ENCODE measurements at places on chromosomes 6 and 20.
A peak's percentile ranks its signal among the peaks of the same experiment; 100 is the strongest.

GRCh38 chr20:25081065-25081729, 744 bp downstream of the VSX1 start:
- DNase-seq, result no peak

DNA sequence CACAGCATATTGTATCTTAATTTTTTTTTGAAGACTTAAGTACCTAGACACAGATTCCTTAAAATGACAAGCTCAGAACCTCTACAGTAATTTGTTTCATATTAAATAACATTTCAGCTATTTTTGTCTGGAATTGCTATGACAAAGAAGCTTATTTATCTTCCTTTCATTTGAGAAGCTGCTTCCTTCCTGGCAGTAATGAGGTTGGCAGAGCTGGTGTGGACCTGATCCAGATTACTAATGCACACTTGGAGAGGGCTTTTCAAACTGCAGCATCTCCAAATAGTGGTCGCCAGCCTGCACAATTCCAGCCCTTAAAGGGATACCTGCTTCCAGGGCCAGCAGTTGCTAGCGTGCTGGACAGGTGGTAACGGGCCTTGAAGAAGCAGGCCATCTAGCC, 12.1 kb downstream of the PTCHD4 start:
- DNase-seq, result peak; percentile 43

GRCh38 chr20:39862470-39862891, 826.6 kb downstream of the MAFB start:
- DNase-seq, result no peak

DNA sequence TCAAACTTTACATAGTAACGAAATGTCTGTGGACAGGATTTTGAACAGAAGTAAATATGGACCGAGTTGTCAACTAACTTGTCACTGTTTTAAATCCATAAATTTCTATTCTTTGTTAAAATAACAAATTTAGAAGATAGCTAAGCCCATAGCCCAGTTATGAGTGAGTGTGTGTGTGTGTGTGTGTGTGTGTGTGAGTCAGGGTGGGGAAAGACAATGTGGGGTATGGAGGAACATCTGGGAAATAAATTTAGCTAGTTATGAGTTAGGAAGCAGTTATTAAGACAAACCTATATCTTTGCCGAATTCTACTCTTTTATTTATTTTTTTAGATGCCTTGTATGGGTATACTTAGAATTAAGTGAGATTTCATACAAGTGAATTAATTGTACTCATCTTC, 9.0 kb downstream of the TPBG start:
- no peak for DNase-seq

- no peak for DNase-seq
These were observed 3.5 kb upstream of the CDH26 start for GRCh38 chr20:59954718-59955117.

GRCh38 chr6:166490671-166491500, 95.6 kb downstream of the RAMACL start:
- DNase-seq, result no peak

DNA sequence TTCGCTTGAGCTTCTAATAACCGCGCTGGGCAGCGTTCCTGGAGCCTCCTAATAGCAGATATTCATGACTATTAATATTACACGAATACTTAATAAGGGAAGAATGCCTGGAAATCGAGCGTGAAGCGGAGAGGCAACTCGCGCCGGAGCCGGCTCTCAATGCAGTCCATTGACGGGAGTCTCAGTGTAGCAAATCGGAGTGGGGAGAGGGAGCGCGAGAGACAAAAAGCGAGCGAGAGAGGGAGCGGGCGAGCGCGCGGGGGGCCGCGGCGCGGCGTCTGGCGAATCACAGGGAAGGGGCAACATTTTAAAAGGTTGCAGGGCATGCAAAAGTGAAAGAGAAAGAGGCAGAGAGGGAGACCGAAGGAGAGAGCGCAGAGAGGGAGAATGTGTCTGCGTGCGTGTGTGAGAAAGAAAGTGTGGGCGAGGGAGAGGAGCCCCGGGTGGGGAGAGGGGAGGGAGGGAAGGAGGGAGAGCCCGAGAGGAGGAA, 2.9 kb downstream of the TFAP2A start:
- DNase-seq, result peak; percentile 30

DNA sequence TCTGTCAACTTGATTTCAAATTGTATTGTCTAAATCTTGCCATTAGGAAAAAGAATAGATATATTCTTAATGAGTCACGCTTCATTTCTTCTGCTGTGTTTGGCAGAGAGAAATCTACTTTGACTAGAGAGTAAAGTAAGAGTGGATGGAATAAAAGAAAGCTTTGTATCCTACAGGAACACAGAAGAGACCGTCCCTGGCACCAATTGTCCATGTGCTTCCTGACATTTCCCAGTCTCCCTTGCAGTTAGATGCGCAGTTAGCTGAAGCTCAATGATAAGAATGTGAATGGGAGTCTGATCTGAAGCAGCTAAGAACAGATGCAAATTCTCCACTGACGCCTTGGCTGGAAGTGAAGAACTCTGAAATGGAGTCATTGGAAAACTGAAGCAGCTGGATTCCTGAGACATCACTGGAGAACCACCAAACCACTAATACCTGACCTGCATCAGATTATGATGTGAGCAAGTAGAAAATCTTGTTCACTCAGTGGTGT, 528.2 kb upstream of the MARCKS start:
- no peak for DNase-seq

- DNase-seq, result no peak
These were observed 1.6 kb upstream of the CEBPB start for GRCh38 chr20:50188879-50189680.

DNA sequence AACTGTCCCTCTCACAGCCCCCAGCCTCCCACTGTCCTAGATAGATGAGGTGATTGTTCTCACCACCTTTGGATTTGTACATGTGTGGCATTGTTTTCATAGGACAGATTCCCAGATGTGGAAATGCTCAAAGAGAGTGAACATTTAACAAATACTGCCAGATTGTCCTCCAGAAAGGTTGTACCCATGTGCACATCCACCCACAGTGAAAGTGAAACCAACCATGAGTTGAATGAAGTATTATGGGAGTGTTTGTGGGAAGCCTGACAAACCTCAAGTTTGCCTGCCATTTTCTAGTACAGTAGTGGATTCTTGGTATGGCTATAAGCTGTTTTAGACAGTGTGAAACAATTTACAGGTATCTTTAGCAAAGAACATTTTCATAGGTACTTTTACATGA, 42.7 kb downstream of the ANKRD6 start:
- DNase-seq, result no peak
